Cardiac atrium fibroblast (primary cell): ENCODE measurements at places on chromosomes 3 and 15. TPM values are rescaled to one million over a fixed set of nuclear protein-coding genes. Genes with fewer than 3 reads are reported as not detected.

The ZNF619 gene
- 1.4 and 2.9 TPM in 2 replicates for total RNA-seq

The MESP2 gene
- total RNA-seq: 0.65 TPM in 1 of 2 replicates, not detected in the other

The FYCO1 gene
- 9.2 and 11.2 TPM in 2 replicates for total RNA-seq

The EOMES gene
- not detected in 2 replicates for total RNA-seq

The BBX gene
- 21.1 and 41.0 TPM in 2 replicates for total RNA-seq

The DNAH12 gene
- 0.16 TPM in 1 of 2 replicates, not detected in the other for total RNA-seq

The CASR gene
- not detected in 2 replicates for total RNA-seq

The CTXND1 gene
- total RNA-seq: not detected in 2 replicates

The FBXO40 gene
- total RNA-seq: not detected in 2 replicates

The ZDHHC19 gene
- not detected in 2 replicates for total RNA-seq

The TRAIP gene
- total RNA-seq: 6.5 and 7.8 TPM in 2 replicates

The PARP15 gene
- not detected in 2 replicates for total RNA-seq

The RYK gene
- total RNA-seq: 50.9 and 59.9 TPM in 2 replicates

The ACTC1 gene
- not detected in 2 replicates for total RNA-seq

The CLRN1 gene
- not detected in 2 replicates for total RNA-seq

The ALDH1A3 gene
- 23.1 and 53.0 TPM in 2 replicates for total RNA-seq

The IQCF2 gene
- not detected in 2 replicates for total RNA-seq

The GOLGA8N gene
- 0.81 and 2.7 TPM in 2 replicates for total RNA-seq

The FAM3D gene
- not detected in 2 replicates for total RNA-seq

The C3orf20 gene
- not detected in 2 replicates for total RNA-seq

The CX3CR1 gene
- not detected in 2 replicates for total RNA-seq

The SLC28A2 gene
- total RNA-seq: not detected in 2 replicates

The WDR49 gene
- total RNA-seq: not detected in 2 replicates

The FBXW12 gene
- total RNA-seq: not detected in 2 replicates

The HCN4 gene
- not detected in 2 replicates for total RNA-seq

The DUOX1 gene
- not detected in 2 replicates for total RNA-seq
